ENCODE measurements at places on chromosomes 2 and 18.

DNA sequence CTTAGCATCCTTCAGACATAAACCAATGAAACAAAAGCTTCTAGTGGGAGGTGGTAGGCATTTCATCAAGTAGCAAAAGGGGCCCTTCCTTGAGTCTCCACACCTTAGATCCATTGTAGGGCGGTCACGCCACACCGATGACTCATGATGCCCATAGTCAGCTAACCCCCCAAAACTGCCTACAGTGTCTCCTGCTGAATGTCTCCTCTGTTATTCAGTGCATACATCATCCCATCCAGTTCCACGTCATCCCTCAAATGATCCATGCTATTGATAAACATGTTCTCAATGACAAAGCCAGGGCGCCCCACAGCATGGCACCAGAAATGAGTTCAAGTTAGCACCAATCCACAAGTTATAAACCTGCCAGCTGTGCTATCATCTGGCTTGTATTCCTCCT, 57.4 kb upstream of the ACKR3 start:
- DNase-seq: no peak

DNA sequence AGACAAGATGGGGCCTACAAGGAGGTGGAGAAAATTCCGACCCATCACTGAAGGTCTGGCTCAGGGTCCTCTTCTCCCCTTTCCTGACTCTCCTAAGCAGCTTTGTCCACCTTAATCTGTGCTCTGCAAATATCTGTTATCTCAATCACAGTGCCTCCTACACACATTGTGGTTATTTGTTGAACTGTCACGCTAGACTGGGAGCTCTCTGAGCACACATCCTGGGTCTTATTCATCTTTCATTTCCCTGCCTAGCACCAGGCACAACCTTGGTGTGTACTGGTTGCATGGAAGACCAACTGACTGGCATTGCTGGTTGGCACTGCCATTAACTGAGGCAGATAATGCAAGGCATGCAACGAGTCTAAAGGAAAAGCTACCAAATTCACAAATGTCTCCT, 122.9 kb upstream of the ST6GAL2 start:
- no peak for DNase-seq

- DNase-seq: no peak
Observed at GRCh38 chr2:227480528-227480927, 8.6 kb downstream of the AGFG1 start.

DNA sequence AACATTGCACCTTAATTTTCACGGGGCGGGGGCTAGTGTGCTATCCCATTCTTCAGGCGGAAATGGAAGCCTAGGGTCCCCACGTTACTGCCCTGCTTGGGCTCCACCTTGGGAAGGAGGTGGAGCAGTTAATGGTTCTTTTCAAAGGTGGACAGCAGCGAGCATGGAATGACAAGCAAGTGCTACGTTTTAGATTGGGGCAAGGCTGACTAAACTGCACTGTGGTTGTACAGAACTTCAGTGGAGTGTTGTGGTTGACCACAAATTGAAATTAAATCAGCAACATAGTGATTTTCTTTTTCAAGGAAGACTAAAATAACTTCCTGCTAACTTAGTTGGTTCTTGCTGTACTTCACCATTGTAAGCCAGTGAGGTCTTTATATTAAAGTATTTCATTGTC, 47.0 kb downstream of the CHRNA1 start:
- DNase-seq: peak; percentile 87

DNA sequence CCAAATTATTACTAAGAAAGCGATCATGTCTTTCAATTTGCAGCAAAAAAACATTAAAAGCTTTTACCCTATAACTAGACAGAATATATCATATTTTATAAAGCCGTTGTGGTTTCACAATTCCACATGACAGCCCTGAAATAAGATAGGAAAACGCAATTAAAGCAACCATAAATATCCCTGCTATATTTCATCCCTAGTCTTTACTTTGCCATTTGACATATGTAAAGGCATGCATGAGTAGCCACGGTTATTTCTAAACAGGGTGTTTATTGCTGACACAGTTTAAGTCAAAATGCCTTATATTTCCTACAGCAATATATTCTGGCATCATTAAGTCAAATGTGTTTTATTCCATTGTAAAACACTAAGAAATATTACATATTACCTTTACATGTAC, 239.9 kb downstream of the DSEL start:
- DNase-seq: no peak

DNA sequence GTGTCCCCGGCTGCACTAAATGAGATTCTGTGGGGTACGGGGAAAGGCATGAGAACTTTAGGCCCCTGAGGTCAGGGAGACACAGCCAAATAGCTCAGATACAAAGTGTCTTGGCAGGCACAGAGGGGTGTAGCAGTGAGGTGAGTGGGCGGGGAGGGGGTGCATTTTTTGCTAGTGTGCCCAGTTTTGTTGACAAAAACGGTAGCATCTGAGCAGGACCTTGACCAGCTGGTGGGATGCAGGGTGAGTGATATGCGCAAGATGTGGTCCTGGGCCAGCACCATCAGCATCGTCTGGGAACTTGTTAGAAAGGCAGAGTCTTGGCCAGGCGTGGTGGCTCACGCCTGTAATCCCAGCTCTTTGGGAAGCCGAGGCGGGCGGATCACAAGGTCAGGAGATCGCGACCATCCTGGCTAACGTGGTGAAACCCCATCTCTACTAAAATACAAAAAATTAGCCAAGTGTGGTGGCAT, 127.3 kb upstream of the LGALSL start:
- no peak for DNase-seq

DNA sequence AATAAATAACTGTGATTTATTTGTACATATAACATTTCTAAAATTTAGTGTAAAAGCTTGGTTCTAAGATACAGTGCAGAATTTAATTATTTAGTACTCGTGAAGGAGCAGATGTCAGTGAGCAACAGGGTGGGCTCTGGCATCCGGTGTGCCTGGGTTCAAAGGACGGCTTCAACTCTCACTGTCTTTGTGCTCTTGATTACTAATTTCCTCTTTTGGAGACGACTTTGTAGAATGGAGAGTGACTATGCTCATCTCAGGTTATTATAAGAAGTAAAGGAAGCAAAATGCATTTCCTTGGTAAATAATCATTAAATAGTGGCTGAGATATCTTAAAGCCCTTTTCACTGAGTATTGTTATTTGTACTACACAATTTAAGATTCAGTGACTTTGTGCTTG, 271.7 kb downstream of the ASXL3 start:
- DNase-seq: no peak

- DNase-seq: no peak
Observed at GRCh38 chr2:231985823-231986261, 24.3 kb downstream of the DIS3L2 start.

GRCh38 chr2:170006587-170007325, 171.2 kb upstream of the MYO3B start:
- DNase-seq: no peak

GRCh38 chr2:67389286-67389685, 7.8 kb upstream of the ETAA1 start:
- peak; percentile 74 for DNase-seq

DNA sequence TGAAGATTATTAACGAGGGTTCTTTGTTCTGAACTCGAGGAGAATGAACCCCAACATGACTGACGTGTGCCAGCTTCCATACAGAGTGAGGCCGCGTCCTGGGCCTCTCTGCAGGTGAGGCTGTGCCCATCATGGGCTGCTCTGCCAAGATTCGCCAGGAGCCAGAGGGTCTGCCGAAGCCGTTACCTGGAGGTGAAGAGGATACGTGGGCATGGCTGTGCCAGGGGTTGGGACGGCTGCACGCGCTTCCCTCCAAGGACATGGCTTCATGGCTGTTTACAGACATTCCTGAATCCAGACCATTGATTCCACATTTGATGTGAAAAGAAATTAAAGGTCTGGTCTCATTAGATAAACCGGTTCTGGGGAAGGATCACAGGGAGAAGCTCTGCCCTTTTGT, 211.4 kb upstream of the SALL3 start:
- DNase-seq: no peak

DNA sequence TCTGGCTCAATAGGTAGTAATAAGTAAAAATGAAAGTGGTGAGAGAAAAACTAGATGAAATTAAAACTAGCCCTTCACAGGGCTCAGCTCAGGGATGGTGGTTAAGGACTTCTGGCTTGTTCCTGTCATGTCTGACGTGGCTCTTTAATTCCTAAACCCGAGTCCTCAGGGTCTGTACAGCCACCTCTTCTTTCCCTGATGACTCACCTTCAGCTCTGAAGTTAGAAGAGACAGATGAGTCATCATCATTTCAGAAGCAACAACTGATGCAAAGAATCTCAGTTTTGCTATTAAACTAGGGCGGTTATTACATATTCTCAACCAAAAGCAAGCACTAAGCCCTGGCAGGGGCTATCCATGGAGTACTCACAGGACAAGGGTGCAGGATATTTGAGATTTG, 24.0 kb upstream of the ITGB6 start:
- DNase-seq: peak; percentile 98

DNA sequence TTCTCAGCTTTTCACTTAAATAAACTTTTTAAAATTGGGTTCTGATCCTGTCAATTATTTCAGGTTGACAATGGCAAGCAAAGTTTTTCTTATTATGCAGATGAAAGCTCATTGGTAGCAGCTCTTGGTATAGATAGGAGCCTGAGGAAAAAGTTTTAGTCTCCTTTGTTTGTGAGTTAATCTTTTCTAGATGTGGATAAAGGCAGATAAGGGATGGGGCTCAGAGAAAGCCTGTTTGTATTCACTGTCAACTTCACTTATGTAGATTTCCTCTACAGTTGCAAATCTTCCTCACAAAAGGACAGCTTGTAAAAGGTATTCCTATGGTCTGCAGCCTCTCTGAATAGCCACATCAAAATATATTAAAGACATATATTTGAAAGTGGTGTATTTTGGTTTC, 224.5 kb upstream of the SPOPL start:
- DNase-seq: no peak

- DNase-seq: peak; percentile 38
Observed at GRCh38 chr2:197265924-197266323, 44.7 kb downstream of the ANKRD44 start.

DNA sequence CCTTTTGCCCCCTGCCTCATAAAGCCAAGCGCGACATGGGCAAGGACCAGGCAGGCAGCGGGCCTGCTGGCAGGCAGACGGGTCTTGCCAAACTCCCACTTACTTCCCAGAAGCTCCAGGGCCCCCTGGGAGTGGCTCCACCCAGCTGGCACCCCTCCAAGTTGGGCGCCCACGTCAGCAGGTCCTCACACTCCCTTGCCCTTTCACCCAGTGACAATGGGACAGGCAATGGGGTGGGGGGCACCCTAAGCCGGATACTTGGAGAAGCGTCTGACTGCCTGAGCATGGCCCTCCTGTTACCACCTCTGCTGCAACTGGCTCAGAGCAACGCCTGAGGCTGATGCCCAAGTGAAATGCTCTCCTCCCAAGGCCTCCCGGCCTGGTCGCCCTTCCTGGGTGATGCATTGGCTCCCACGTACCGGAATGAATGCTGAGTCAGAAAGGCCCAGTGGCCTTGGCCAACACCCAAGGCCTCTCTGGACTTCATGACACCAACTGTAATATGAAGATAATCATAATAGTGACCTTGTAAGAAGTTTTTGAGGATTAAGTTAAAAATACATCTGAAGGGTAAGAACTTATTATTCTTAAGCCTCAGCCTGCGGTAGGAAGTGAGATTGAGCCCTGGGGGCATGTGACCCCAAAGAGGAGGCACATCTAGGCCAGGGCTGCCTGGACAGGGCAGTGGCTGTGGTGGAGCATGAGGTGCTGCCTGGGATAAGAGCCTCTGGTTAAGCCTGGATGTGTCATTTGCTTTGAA, 31.6 kb downstream of the KCNK3 start:
- peak; percentile 78 for DNase-seq

DNA sequence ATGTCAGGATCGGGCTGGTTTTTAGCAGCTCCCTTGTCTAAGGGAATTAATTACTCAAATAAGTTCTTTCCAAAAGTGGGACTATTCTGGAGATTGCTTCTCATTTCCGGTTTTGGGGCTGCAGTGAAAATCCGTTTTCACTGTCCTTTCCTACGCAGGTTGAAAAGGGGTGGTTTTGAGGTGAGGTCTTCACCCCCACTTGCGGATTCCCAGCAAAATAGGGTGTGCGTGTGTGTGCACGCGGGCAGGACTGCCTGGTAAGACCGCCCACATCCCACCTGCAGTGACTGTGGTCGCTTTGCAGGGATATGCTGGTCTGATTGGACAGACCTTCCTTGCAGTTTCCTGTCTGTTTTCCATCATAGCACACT, 472 bp upstream of the PLEKHM3 start:
- DNase-seq: no peak

Measured in astrocyte (in vitro differentiated cells and primary cell).